ENCODE measurements at places on chromosomes 7 and 10.
A peak's percentile ranks its signal among the peaks of the same experiment; 100 is the strongest.

DNA sequence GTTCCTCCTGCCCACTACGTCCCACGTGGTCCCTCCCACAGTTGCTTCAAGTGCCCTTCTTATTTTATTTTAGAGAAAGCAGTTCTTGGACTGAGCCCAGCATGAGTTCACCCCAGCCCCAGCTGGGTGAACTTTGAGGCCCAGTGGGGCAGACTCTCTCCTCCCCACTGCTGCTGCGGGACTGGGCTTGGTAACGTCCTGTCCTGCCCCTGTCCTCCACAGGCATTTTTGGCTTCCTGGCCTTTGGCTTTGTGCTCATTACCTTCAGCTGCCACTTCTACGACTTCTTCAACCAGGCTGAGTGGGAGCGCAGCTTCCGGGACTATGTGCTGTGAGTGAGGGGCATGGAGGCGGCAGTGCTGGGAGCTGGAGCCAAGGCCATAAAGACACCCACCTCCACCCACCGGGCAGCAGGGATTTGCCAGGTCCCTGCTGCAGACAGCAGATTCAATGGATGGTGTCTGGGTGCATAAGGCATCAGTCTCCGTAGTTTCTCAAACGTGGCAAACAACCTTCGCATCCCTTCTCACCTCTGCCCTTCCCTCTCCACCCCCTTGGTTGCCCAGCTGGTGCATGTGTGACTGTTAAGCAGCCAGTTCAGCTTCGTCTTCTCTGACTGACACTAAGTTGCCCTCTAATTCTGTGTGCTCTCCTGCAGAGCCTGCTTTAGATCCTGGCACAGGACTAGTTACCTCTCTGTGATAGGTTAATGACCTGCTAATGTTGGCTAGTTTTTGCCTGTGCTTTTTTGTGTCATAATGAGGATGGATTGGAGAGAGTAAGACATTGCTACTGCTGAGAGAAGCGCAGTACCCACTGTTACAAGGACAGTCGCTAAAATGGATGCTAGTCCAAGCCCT lies 15.5 kb upstream of the AHCYL2 start:
- no peak for DNase-seq

DNA sequence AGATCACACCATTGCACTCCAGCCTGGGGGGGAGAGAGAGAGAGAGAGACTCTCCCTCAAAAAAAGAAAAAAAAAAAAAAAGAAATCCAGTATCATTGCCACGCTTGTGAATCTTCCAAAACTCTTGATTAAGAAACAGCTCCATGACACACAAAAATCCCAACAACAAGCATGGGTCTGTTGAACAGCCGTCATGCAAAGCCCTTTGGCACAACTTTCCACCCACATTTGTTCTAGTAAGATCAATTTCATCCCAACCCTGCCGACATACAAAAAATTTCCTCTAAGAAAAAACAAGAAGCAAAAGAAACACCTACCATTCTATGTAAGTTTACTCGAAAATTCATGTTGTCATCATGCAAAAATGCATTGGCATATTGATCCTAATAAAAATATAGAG lies 62.8 kb downstream of the ARMH3 start:
- DNase-seq: no peak

- no peak for DNase-seq
These were observed 21.1 kb upstream of the ABCC2 start for GRCh38 chr10:99761365-99761764.

GRCh38 chr7:79778786-79779770 lies 325.6 kb upstream of the MAGI2 start:
- no peak for DNase-seq

GRCh38 chr7:2580636-2581035 lies 21.9 kb downstream of the IQCE start:
- DNase-seq: no peak

- peak; percentile 34 for DNase-seq
These were observed 32.8 kb upstream of the PHF14 start for GRCh38 chr7:10940704-10941355.

GRCh38 chr10:16445770-16446469 lies 9.1 kb downstream of the PTER start:
- no peak for DNase-seq

DNA sequence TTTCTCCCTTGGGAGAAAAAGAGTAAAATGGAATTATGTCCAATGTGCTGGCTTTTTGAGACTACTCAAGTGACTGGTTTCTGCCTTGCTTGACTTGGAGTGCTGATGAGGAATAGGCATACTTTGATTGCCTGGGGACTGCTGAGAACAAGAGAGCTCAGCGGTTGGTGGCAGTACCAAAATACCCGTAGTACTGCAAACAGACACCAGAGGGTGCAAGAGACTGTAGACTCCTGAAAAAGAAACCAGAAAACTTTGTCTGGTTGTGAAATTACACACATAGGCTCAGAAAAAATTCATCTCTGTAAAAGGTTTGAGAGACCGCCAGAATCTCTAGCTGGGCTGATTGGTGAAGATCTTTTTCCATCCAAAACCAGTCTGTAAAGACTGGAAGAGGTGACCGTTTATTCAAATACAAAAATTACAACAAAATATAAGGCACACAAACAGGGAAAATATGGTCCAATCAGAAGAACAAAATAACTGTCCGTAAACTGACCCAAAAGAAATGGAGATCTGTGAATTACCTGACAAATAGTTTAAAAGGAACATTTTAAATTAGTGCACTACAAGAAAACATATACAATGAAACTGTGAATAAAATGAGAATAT lies 18.5 kb downstream of the BICC1 start:
- DNase-seq: peak; percentile 28

DNA sequence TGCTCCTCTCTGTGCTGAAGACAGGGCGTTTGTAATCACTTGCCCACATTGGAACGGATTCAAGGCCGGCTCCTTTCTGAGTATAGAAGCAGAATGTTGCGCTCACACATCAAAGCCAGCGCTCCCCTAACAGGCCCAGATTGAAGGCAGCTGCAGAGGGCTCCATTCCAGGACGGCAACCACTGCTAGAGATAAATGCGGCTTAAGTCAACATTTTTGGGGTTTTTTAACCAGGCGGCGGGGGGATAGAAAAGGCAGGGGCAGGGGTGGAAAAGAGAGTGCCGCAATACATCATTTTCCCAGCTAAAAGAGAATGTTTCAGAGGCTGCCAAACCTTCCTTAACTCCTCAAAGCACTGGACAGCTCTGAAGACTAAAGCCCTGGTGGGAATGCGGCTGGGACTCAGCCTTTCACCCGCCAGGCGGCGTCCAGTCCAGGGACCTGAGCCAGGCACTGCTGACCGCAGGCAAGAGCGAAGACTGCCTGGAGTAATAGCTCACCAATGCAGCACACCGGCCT lies 189.6 kb downstream of the TNS3 start:
- no peak for DNase-seq

GRCh38 chr10:97761331-97761865 lies 10.4 kb downstream of the SFRP5 start:
- no peak for DNase-seq

DNA sequence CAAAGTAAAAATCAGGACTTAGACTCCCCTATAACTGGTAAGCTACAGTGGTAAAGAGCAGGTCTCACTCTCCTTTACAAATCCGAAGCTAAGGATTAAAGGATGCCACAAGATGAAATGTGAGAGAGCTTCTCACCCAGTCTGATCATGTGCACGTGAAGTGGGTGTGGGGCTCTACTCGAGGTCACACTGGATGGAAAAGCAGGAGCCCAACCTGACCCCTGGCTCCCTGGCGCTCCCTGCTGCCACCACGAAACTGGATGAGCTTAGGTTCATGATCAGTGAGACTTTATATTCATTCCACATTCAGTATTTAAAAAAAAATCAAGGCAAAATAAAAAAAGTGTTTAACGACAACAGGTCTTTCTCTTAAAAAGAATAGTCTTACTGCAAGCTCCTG lies 21.7 kb upstream of the FOXI2 start:
- no peak for DNase-seq

GRCh38 chr10:132100556-132101349 lies 35.0 kb downstream of the JAKMIP3 start:
- DNase-seq: no peak

DNA sequence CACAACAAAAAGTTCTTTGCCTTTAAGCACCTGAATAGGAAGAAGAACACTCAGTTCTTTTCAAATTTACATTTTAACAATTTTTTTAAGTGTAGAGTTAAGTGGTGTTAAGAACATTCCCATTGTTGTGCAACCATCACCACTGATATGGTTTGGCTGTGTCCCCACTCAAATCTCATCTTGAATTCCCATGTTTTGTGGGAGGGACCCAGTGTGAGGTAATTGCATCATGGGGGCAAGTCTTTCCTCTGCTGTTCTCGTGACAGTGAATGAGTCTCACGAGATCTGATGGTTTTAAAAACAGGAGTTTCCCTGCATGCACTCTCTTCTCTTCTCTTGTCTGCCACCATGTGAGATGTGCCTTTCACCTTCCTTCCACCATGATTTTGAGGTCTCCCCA lies 155.7 kb downstream of the PLXNA4 start:
- DNase-seq: no peak

DNA sequence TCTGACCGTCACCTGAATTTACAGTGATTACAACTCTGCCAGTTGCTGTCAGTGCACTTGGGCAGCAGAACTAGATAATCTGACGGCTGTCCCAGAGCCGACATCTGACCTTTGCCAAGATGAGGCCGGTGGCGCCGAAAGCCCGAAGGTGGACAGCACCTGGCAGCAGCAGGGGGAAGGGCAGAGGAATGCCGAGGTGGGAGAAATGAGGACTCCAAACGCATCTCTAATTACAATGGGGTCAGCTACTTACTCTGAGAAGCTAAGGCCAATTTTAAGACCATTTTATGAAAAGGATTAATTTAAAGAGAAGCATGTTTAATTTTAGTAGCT lies 33.8 kb downstream of the TRIM8 start:
- no peak for DNase-seq

DNA sequence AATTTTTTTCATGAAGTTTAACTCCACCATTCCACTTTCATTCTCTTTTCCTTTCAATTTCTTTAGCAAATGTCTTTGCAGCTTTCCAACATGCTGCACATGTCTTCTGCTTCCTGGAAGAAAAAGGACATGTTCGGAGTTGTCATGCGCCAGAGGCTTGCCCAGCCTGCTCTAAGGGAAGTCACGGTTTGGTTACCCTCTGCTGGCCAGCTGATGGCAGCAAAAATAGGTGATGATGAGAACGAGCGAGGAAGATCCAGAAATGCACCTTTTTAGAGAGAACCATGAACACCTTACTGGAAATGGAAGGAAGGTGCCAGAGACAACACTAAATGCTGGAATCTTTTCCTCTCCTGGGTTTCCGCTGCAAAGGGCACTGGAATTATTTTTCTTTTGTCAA lies 4.9 kb upstream of the ZSCAN21 start:
- peak; percentile 17 for DNase-seq

DNA sequence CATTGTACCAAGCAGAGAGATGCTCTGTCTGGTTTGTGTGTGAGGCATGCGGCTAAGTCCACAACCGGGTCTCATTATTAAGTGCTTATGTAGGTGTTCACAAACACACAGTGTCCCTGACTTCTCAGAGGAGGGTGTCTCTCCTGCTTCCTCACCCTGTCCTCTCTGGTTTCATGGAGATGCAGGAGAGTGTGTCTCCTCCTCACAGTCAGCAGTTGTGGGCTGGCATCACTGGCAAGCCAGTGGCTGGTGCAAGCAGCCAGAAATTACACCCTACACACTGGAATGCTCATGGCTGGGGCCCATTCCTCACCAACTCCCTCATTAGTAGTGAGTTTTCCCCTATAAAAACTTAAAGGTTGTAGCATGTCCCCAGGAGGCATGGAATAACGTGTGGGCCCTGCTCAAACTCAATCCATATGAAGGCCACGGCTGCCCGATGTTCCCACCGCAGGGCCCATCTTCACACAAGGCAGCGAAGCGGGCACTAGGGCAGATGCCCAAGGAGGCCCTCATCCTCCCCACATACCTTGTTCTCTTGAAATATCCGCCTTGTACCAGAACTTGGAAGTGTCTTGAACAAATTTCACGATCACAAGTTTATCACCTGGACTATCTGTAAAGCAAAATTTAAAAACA lies 280.1 kb downstream of the TNS3 start:
- no peak for DNase-seq

DNA sequence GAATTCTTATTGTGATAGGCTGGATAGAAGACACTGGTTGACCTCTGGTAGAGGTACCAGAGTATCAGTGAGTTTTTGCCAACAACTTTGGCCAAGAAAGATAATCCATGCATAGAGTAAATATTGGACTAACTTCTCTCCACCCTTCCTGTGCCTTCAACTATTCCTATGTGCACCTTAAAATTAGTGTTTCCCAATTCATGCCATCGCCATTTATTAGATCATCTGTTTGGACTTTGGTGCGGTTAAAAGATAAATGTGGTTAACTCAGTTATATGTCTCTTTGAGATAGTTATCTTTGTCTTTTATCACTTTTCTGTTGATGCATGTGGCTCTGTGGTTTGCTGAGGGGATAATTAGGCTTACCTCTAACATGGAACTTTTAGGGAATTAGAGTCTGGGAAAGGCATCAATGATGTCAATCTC lies 4.6 kb downstream of the PAPSS2 start:
- DNase-seq: no peak

DNA sequence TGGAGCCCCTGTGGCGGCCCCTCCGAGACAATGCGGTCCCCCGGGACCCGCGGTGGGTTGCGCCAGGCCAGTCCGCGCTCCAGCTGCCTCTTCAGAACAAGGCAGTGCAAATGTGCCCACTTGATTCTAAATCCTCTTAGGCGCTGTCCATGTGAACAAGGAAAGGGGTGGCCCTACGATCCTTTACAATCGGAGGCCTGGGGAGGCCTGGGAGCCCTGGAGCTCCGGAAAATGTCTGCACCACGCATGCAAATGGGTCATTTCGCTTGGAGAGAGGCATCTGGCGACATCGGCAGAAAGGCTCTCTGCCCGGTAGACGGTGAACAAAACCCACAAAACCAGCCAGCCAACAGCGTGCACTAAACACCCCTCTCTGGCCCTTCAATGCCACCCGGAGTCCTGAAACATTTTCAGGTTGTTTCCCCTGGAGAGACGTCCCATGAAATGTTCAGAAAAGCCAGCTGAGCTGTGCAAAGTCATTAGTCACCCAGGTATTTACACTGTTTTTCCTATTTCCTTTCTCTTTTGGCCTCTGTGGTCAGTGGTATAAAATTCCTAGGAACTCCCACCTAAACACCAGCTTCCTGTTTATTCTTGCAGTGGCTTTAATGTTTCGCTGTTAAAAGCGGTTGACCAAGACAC lies 102.8 kb upstream of the ZNF438 start:
- DNase-seq: peak; percentile 5

- no peak for DNase-seq
These were observed 674.0 kb upstream of the C7orf33 start for GRCh38 chr7:147916573-147916972.

DNA sequence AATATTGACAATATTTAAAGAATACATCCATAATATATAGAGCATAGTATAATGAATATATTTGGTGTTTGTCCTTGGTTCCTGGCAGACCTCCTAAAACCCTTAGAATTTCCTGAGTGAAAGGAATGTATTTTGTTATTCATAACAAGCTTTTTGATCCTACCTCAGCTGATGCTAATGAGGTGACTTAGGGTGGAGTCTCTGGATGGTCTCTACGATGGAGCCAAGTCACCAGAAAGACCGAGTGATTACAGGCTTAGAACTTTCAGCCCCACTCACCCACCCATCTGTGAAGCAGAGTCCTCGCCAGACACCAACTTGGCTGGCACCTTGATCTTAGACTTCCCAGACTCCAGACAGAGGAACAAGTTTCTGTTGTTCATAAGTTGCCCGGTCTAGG lies 35.9 kb downstream of the UPF2 start:
- DNase-seq: no peak

- no peak for DNase-seq
These were observed 76.4 kb upstream of the MAGI2 start for GRCh38 chr7:79529881-79530235.

Data from CD4-positive, alpha-beta T cell treated with Interleukin-6 for 4 hours (primary cell).